NCI-H146 (cell line): ENCODE measurements at places on chromosomes 5 and 9.

- DNase-seq, result peak; percentile 21
These were observed 902 bp downstream of the HABP4 start for GRCh38 chr9:96450613-96451528.

DNA sequence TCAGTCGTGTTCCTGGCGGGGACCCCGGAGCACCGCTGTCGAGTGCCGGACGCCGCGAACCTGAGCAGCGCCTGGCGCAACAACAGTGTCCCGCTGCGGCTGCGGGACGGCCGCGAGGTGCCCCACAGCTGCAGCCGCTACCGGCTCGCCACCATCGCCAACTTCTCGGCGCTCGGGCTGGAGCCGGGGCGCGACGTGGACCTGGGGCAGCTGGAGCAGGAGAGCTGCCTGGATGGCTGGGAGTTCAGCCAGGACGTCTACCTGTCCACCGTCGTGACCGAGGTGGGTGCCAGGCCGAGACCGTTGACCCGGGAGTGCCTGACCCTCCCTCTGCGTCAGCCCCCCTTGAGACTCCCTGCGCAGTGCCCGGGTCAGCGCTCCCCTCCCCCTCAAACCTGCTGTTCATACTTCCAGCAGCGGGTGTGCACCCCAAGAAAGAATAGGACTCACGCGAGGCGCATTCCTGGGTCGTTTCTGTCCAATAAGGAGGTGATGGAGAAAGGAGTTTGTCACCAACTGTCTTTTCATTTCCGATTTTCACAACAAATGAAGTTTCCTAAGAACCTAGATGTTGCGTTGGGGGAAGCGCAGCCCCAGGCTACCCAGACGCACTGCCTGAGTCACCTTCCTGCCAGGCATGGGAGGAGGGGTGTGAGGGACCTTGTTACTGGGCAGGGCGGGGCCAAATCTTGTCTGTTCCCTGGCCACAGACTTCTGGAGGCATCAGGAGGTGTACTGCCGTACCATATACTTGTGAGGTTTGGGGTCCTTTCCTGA lies 722 bp downstream of the SLC22A4 start:
- DNase-seq, result no peak

- no peak for DNase-seq
These were observed 36.3 kb downstream of the GABRP start for GRCh38 chr5:170819824-170820223.

DNA sequence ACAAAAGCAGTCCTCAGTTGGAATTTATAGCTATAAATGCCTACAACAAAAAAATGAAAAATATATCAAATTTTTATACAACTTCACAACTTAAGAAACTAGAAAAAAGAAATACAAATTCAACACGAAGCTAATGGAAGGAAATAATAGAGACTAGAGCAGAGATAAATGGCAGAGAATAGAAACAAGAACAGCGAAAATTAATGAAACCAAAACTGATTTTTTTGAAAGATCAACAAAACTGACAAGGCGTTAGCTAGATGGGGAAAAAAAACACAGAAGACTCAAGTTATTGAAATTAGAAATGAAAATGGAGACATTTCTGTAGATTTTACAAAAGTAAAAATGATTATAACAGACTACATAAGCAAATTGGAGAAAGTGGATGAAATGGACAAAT lies 20.6 kb downstream of the TPD52L3 start:
- no peak for DNase-seq

DNA sequence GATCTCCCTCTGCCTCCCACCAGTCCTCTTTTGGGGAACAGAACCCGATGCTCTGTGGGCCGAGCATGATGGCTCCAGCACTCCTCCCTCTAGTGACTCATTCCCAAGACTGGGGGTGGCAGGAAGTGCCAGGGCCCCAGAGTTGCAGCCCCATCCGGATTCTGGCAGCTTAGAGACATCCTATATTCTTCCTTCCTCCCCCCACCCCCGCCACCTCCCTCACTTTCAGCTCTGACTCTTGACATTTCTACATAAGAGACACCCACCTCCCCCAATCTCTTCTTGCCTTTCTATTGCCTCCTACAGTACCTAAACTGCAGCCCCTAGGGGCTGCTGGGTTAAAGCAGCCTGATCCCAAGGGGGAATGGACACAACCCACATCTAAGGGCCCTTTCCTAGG lies 47.1 kb upstream of the MATR3 start:
- no peak for DNase-seq

GRCh38 chr9:757246-757881 lies 84.1 kb upstream of the DMRT1 start:
- peak; percentile 11 for DNase-seq

DNA sequence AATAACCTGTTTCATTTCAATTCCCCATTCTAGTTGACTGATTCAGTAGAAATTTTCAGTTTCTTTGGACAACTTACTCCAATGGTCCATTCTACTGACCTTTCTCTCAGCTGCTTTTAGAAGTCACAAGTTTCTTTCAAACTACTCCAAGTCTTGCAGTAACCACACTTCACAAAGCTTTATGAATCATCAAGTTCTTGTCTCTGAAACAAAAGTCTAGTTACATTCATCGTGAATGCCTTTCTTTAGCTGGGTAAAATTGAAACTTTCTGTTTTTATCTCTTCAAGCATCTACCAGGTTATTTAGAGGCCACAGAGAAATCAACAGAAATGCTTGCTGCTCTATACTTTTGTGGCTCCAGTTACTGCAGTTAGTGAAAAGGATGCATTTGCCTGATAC lies 405.4 kb downstream of the TMEM232 start:
- no peak for DNase-seq

GRCh38 chr5:180869587-180869986 lies 8.5 kb upstream of the ZFP62 start:
- no peak for DNase-seq

DNA sequence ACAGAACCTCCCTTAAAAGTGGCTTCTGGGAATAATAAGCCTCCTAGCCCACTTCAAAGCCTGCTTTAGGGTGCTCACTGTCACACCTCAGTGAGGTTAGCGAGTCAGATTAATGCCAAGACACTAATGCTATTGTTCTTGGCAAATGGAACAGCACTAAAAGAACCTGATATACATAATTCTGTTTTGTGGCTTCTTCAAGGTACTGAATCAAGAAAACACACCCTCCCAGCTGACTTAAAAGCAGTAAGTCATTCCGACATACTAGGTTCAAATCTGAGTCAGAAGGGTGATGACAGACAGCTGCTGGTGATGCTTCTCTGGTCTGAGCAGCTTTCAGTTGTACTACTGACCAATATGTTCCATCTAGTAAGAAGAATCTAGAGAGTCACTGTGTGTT lies 121.6 kb downstream of the OXCT1 start:
- DNase-seq, result no peak

- no peak for DNase-seq
These were observed 101.6 kb upstream of the SPRY4 start for GRCh38 chr5:142426129-142427014.

- peak; percentile 71 for DNase-seq
These were observed 594 bp downstream of the ANKRD18A start for GRCh38 chr9:38619556-38620447.

GRCh38 chr5:155008669-155009068 lies 4.9 kb upstream of the KIF4B start:
- no peak for DNase-seq

GRCh38 chr5:14417276-14417730 lies 164.3 kb upstream of the OTULINL start:
- DNase-seq, result no peak
